A673 (cell line): ENCODE measurements at places on chromosomes 6 and 20.

DNA sequence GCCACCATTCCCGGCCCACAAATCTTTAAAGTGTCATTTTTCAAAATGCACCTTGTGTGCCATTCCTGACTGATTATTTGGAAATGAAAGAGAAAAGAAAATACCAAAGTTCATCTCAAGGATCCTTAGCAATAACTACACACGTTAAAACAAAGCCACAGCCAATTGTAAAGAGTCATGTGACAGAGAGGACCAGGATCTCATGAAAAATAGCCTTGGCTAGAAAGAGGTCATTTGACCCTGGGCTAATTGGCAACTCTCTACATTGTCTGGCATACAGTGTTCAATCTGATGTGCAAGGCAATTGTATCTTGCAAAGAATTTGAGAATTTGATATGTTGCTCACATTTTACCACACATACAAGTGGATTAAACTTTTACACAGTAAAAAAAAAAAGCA, 31.6 kb upstream of the HLA-G start:
- DNase-seq = no peak

DNA sequence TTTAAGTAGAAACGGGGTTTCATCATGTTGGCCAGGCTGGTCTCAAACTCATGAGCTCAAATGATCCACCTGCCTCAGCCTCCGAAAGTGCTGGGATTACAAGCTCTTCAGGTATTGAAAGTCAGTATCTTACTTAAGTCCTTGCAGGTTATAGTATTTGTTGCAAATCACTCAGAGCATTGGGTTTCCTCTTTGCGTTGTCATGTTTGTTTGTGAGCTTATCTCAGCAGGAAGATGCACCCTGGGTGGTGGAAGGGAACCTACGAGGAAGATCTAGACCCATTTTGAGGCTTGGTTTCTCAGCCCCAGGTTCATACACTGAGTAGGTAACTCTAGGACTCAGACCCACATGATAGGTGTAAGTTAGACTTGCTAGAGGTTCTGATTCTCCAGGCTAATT, 18.6 kb downstream of the MYH7B start:
- no peak for DNase-seq

- DNase-seq = no peak
Observed at GRCh38 chr6:22943327-22943726, 374.0 kb downstream of the HDGFL1 start.

- no peak for DNase-seq
Observed at GRCh38 chr20:63369724-63370617, 8.8 kb upstream of the CHRNA4 start.

- no peak for DNase-seq
Observed at GRCh38 chr20:50762435-50763220, 31.2 kb downstream of the PARD6B start.

DNA sequence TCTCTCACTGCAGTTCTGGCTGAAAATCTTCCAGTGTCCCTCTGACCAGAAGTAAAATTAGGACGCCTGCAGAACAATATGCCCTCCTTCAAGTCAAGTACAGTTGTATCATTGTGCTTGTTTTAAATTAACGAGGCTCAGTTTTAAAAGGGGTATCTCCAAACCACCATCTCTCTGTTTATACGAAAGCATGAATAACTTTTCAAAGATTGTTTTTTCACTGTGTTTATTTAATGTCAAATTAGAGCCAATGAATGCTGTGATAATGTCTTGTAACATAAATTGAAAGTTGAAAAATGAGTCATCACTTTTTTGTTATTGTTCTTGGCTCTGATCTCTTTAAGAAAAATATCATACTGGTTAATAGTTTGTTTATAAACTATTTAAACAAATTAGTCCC, 230.7 kb upstream of the THEMIS start:
- no peak for DNase-seq

GRCh38 chr20:11796026-11796425, 121.7 kb upstream of the BTBD3 start:
- peak; percentile 52 for DNase-seq

DNA sequence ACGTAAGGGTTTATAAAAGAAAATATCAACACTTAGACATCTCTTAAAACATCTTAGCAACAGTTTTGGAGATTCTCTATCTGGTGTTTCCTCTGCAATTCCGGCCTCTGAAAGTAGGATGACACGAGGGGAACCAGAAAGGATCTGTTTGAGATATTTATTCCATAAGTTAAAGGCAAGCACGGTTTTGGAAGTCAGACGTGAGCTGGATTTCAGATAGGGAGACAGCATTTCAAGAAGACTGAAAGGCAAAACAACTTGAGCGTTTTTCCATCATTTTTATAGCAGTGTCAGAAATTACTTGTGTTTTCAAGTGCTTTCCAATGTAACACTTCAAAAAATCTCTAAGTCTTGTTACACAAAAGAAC, 52.9 kb upstream of the BTN3A2 start:
- DNase-seq = peak; percentile 43
